DND-41 (cell line): ENCODE measurements at places on chromosomes 16 and 17.

GRCh38 chr17:40602445-40603443 lies 37.5 kb upstream of the CCR7 start:
- no peaks in the 10 kb centered on the region for H3K36me3 ChIP-seq
- no peak for DNase-seq
- no peaks in the 10 kb centered on the region for H3K4me1 ChIP-seq
- no peak overlapping the region for H3K27ac ChIP-seq
- H3K27me3 ChIP-seq: no peaks in the 10 kb centered on the region

GRCh38 chr16:28846080-28846932 lies at the start of gene TUFM:
TUFM (minus strand) TSS chr16:28846348; CDS start chr16:28846269, 79 bp downstream.
- H3K27me3 ChIP-seq: no peaks in the 10 kb centered on the region
- peaks cover 30% of the 10 kb centered on the region for H3K4me1 ChIP-seq
- H3K4me3 ChIP-seq: peak within 1 kb of the TSS; percentile 80
- DNase-seq: peak; percentile 99

DNA sequence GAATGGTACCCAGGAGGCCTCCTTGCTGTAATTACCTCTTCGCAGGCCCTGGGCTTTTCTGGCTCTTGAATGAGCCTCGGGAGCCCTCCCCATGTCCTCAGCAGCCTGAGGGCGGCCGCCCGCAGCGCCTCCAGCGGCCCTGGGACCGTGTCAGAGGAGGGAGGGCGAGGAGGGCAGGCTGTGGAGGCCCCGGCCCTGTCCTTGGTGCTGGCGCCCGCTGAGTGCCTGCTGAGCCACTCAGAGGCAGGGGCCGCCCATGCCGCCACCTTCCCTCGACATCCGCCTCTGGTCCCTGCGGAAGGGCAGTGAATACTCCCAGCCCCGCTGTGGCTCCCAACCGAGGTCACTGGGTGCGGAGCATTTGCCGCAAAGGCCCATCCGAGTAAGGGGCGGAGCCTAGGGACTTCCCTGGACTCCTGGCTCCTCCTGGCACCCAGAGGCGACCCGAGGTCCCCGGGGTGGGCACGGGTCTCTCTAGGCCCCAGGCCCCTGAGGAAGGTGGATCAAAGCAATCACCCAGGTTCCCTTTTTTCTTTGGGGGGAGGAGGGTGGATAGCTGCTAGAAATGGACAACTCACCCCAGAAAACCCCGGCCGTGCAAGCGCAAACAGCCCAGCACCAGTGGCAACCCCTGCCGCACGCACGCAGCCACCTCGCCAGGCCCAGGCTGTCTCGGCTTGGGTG lies 2.8 kb downstream of the RBFOX3 start:
- no peaks in the 10 kb centered on the region for H3K36me3 ChIP-seq
- H3K27ac ChIP-seq: no peak overlapping the region
- peaks cover 4% of the 10 kb centered on the region for H3K27me3 ChIP-seq
- H3K4me1 ChIP-seq: no peaks in the 10 kb centered on the region
- peak; percentile 19 for DNase-seq
- H3K4me3 ChIP-seq: no peak overlapping the region

- H3K4me3 ChIP-seq: no peak overlapping the region
- H3K36me3 ChIP-seq: no peaks in the 10 kb centered on the region
- peak overlapping the region; percentile 50 for H3K27ac ChIP-seq
- peak; percentile 67 for DNase-seq
- peaks cover 12% of the 10 kb centered on the region for H3K4me1 ChIP-seq
- no peaks in the 10 kb centered on the region for H3K27me3 ChIP-seq
Measured at GRCh38 chr16:54193665-54194333, 92.8 kb downstream of the IRX3 start.

DNA sequence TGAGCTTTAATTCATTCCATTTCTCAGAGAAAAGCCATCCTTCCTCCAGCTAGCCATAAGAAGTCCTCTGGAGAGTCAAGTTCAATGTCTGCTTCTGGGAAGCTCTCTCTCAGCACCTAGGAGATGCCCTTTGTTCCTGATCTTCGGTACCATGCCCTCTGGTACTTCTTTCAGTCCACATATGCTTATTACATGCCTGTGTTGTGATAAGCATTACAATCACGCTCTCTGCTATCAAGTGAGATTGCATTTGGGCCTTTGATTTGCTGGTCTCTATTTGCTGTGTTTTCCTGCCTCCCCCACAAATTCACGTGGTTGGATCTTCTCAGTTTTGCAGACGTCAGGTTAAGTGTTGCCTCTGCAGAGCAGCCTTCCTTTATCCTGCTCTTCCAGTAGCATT lies 178.1 kb downstream of the TOX3 start:
- no peak overlapping the region for H3K27ac ChIP-seq
- no peaks in the 10 kb centered on the region for H3K4me1 ChIP-seq
- H3K4me3 ChIP-seq: no peak overlapping the region
- H3K36me3 ChIP-seq: no peaks in the 10 kb centered on the region
- DNase-seq: no peak

GRCh38 chr17:57724026-57724728 lies 20.9 kb downstream of the CCDC182 start:
- no peak for DNase-seq
- H3K27ac ChIP-seq: no peak overlapping the region
- H3K4me3 ChIP-seq: no peak overlapping the region
- no peaks in the 10 kb centered on the region for H3K36me3 ChIP-seq
- H3K4me1 ChIP-seq: no peaks in the 10 kb centered on the region

- no peak overlapping the region for H3K27ac ChIP-seq
- H3K36me3 ChIP-seq: no peaks in the 10 kb centered on the region
- no peaks in the 10 kb centered on the region for H3K4me1 ChIP-seq
- DNase-seq: no peak
Measured at GRCh38 chr17:76161619-76162266, 20.7 kb upstream of the FOXJ1 start.

DNA sequence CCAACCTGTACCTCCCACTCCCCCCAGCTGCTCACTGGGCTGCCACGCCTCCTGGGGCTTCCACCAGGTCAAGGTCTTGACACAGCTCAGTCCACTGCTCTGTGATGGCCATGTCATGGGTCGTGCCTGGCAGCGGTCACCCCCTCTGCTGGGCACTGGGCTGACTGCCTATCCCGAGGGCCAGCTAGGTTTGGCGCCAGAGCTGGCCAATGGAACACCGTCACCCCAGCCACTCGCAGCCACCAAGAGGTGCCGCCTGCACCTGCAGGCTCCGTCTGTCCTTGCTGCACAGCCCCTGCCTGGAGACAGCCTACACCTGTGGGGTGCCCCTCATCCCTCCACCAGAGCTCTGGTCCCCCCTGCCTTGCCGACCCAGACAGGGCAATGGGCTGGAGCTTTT lies 4.5 kb upstream of the RAB40C start:
- peaks cover 16% of the 10 kb centered on the region for H3K36me3 ChIP-seq
- H3K4me1 ChIP-seq: peaks cover 19% of the 10 kb centered on the region
- H3K27me3 ChIP-seq: no peaks in the 10 kb centered on the region
- H3K4me3 ChIP-seq: no peak overlapping the region
- H3K27ac ChIP-seq: no peak overlapping the region

- H3K27me3 ChIP-seq: peaks cover 26% of the 10 kb centered on the region
- no peaks in the 10 kb centered on the region for H3K4me1 ChIP-seq
- no peak for DNase-seq
- no peaks in the 10 kb centered on the region for H3K36me3 ChIP-seq
Measured at GRCh38 chr17:48551596-48552465, 6.9 kb upstream of the HOXB2 start.

DNA sequence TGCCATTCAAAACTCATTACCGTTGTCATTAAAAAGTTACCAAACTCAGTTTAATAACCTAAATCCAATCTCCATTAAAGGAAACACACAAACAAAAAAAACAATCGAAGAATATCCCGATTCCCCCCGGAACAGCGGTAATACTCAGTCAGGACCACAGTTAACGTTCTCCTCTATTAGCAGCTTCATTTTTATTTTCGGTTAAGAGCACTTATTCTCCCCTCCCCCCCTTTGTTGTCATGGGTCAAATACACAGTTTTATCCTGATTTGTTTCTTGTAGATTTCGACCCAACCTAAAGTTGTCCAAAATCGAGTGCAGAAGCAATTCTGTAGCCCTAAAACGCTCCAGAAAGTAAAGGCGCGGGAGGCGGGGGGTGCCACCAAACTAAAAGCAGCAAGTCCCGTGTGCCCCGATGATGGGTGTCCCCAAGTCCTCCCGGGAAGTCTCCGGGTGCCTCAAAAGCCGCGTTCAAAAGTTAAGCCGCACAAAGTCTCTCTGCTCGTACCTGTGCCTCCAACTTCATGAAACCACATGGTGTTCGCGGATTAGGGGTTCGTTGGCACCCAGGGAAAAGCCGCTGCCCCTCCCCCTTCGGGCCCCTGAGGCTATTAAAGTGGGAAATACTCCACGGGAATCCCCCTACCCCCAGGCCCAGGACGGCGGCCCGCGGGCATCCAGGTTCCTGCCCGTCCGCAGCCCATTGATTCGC lies 996 bp downstream of the SUMO2 start:
- peak overlapping the region; percentile 95 for H3K27ac ChIP-seq
- peak overlapping the region; percentile 80 for H3K4me3 ChIP-seq
- peaks cover 52% of the 10 kb centered on the region for H3K36me3 ChIP-seq
- peak; percentile 49 for DNase-seq
- H3K4me1 ChIP-seq: peaks cover 55% of the 10 kb centered on the region

GRCh38 chr16:74729783-74730683 lies 29.4 kb upstream of the MLKL start:
- peaks cover 16% of the 10 kb centered on the region for H3K4me1 ChIP-seq
- no peaks in the 10 kb centered on the region for H3K36me3 ChIP-seq
- peak; percentile 64 for DNase-seq
- H3K27ac ChIP-seq: peak overlapping the region; percentile 38; the same call in 1 of the 2 replicates
- no peaks in the 10 kb centered on the region for H3K27me3 ChIP-seq
- H3K4me3 ChIP-seq: no peak overlapping the region

GRCh38 chr16:4057439-4057877 lies 58.8 kb downstream of the ADCY9 start:
- H3K4me1 ChIP-seq: no peaks in the 10 kb centered on the region
- H3K4me3 ChIP-seq: no peak overlapping the region
- no peaks in the 10 kb centered on the region for H3K36me3 ChIP-seq
- no peak overlapping the region for H3K27ac ChIP-seq
- no peak for DNase-seq

DNA sequence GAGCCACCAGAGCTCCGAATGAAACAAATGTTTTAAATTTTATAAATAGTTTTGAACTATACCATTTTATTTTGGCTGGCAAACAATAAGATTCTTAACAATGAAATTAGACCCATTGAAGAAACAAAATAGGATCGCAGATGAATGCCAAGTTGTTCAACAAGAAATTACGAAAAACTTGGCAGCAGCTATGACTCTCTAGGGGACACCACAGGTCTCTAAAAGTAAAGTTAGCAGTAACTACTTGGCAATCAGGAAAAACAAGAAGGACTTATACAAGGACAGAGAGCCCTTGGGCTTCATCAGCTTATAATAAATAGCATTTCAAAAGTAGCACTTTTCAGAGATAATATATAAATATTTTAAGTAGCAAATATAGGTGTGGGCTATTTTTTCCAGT lies 603.8 kb upstream of the PSMD7 start:
- H3K27ac ChIP-seq: no peak overlapping the region
- no peak for DNase-seq
- H3K36me3 ChIP-seq: no peaks in the 10 kb centered on the region
- peaks cover 3% of the 10 kb centered on the region for H3K27me3 ChIP-seq
- H3K4me3 ChIP-seq: no peak overlapping the region

- H3K4me1 ChIP-seq: no peaks in the 10 kb centered on the region
- no peaks in the 10 kb centered on the region for H3K27me3 ChIP-seq
- H3K4me3 ChIP-seq: no peak overlapping the region
- no peak for DNase-seq
- H3K27ac ChIP-seq: no peak overlapping the region
Measured at GRCh38 chr17:10059684-10060211, 138.7 kb downstream of the GAS7 start.
